ENCODE measurements at places on chromosomes 16 and 17. TPM values are rescaled to one million over a fixed set of nuclear protein-coding genes. Genes with fewer than 3 reads are reported as not detected.

Gene HOXB9
- 72.5 TPM for polyA plus RNA-seq

Gene RSKR
- 14.7 TPM for polyA plus RNA-seq

Gene TMED6
- 3.9 TPM for polyA plus RNA-seq

Gene SGSM2
- 74.7 TPM for polyA plus RNA-seq

Gene NME1
- 68.1 TPM for polyA plus RNA-seq

Gene HOXB4
- polyA plus RNA-seq = 12.3 TPM

Gene MYOCD
- 6.6 TPM for polyA plus RNA-seq

Gene CSH2
- 0.33 TPM for polyA plus RNA-seq

Gene C17orf100
- polyA plus RNA-seq = 10.3 TPM

Gene KRTAP3-1
- not detected for polyA plus RNA-seq

Gene IRF8
- 3.3 TPM for polyA plus RNA-seq

Gene CDRT15L2
- polyA plus RNA-seq = not detected

Gene SLC52A1
- 0.16 TPM for polyA plus RNA-seq

Gene ATP2A3
- polyA plus RNA-seq = 4.8 TPM

Gene SLC22A31
- polyA plus RNA-seq = 0.26 TPM

Gene EPX
- polyA plus RNA-seq = 0.68 TPM

Gene ALOX12B
- polyA plus RNA-seq = 0.72 TPM

Gene TPSB2
- 0.37 TPM for polyA plus RNA-seq

Gene ABCC11
- polyA plus RNA-seq = 0.11 TPM

Gene KREMEN2
- polyA plus RNA-seq = 2.6 TPM

Gene TNS4
- polyA plus RNA-seq = 0.03 TPM

Gene MMP2
- polyA plus RNA-seq = 263 TPM
